Activated T-helper 1 cell treated with anti-CD3 and anti-CD28 coated beads, Interleukin-2, amount 50 U/mL, for 16 hours (primary cell): ENCODE measurements at places on chromosomes 16 and 17.
A peak's percentile ranks its signal among the peaks of the same experiment; 100 is the strongest.

- DNase-seq = no peak
Measured at GRCh38 chr17:80884811-80885210, 106.8 kb upstream of the CHMP6 start.

GRCh38 chr16:83609178-83609577 lies 198.6 kb upstream of the HSBP1 start:
- no peak for DNase-seq

- DNase-seq = peak; percentile 46
Measured at GRCh38 chr16:89828199-89828869, at the start of gene SPIRE2. Gene SPIRE2, plus strand, starts transcription at chr16:89828475. Its CDS starts 76 bp downstream, at chr16:89828551.

- no peak for DNase-seq
Measured at GRCh38 chr17:76707985-76708807, 2.6 kb downstream of the MXRA7 start.

DNA sequence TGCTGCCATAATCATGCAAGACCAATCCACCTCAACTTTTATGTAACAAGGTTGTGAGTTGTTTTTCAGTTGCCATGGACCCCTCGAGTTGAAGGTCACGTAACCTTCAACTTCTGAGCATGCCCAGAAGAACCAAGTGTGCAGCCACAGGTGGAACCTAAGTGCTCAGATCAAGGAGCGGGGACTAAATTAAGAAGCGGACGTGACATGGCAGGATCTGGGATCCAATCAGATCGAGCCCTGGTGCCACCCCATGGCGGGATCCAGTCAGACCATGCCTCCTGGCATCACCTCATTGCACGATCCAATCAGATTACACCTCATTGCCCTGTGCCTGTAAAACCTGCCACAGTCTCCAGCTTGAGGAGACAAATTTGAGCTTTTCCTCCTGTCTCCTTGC lies 204.5 kb upstream of the CDH5 start:
- no peak for DNase-seq

- no peak for DNase-seq
Measured at GRCh38 chr17:50676065-50676975, 31.4 kb downstream of the ANKRD40 start.

GRCh38 chr16:30367349-30368009 lies 2.8 kb downstream of the TBC1D10B start:
- DNase-seq = no peak

- DNase-seq = no peak
Measured at GRCh38 chr16:89288577-89288844, 71.0 kb downstream of the ZNF778 start.

DNA sequence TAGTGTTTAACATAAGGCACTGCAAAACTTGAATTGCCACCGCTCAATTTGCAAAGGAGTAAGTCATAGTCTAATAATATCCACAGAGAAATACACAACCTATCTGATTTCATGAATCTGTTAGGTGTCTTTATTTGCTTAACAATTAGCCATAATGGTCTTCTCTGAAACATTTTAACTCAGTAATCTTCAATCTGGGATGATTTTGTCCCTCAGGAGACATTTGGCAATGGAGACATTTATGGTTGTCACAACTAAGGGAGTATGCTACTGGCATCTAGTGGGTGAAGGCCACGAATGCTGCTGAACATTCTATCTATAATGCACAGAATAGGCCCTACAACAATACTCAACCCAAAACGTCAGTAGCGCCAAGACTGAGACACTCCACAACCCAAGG lies 4.3 kb downstream of the UBE2G1 start:
- no peak for DNase-seq

GRCh38 chr16:12679660-12680272 lies 123.9 kb downstream of the CPPED1 start:
- no peak for DNase-seq

DNA sequence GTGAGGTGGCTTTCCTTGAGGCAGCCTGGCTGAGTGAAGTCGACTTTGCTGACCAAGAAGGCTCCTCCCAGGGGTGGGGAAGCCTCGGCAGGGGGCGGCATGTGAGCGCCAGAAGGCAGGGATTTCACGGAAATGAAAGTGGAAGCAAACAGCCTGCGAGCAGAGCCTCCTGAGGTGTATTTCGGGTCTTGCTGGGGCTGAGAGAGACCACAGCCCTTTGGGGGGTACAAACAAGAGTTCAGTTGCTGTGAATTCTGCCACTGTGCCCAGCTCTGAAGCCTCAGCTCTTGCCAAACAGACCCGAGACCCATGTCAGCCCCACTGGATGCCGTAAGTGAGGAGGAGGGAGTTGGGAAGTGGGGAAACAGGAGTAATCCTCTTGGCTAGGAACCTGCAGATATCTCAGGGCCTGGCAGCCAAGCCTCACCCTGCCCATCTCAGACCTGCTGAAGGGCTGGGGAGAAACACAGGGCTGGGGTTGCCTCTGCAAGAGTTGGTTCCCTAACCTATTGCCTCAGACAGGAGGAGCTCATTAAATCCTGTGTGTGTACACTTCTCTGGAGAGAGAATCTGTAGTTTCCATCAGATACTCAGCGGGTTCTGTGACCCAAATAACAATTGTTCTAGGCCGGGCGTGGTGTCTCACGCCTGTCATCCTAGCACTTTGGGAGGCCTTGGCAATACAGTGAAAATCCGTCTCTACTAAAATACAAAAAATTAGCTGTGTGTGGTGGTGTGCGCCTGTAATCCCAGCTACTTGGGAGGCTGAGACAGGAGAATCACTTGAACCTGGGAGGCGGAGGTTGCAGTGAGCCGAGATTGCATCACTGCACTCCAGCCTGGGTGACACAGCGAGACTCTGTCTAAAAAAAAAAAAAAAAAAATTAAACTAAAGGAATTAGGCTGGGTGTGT lies at the start of gene IFI35:
IFI35 (plus strand) TSS at position 146 of the 913 bp plus-strand sequence; CDS start at position 310, 164 bp downstream.
- peak; percentile 77 for DNase-seq

- no peak for DNase-seq
Measured at GRCh38 chr17:79597996-79598895, 12.6 kb downstream of the RBFOX3 start.

DNA sequence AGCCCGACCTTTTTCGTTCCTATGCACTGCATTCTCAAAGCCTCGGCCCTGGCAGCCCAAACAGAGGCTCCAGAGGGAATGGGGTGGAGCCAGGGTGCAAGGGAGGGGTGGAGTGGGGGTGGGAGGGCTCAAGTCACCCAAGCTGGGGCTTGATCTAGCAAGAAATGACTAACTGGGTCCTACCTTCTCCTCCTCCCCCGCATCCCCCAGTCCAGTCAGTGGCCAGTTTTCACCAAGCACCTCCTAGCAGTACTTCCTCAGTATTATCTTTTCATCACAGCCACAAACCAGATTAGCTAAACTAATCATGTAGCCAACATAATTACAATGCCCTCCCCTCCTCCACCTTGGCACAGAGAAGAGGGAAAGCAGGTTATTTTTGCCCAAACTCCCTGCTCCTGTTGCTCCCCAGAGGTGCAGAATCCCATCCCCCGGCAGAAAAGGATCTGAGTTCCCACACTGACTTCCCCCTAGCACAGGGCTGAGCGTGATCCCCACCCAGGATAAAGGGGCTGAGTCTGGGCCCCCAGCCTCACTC lies 2.2 kb downstream of the JUP start:
- no peak for DNase-seq

DNA sequence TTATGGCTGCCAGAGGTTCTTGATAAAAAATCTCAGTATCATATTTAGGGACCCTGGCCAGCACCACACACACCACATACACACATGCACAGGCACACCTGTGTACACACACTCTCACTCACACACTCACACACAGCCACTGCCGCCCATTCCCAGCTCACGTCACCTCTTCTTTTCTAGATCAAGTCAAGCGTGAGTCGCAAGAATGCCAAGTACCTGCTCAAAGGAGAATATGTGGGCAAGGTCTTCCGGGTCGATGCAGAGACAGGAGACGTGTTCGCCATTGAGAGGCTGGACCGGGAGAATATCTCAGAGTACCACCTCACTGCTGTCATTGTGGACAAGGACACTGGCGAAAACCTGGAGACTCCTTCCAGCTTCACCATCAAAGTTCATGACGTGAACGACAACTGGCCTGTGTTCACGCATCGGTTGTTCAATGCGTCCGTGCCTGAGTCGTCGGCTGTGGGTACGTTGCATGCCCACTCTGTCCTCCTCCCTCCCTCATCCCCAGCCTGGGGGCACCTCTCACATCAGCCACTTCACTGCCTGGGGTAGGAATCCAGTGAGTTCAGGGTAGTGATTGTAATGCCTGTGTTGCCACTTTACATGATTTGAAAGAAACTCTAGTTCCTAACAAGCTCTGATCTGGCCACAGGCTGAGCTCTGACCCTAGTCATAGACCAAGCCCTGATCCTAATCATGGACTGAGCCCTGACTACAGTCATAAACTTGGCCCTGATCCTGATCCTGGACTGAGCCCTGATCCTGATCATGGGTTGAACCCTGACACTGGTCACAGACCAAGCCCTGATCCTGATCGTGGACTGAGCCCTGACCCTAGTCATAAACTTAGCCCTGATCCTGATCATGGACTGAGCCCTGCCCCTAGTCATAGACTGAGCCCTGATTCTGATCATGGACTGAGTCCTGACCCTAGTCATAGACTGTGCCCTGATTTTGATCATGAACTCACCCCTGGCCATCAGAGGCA lies 20.4 kb downstream of the CDH5 start:
- no peak for DNase-seq

DNA sequence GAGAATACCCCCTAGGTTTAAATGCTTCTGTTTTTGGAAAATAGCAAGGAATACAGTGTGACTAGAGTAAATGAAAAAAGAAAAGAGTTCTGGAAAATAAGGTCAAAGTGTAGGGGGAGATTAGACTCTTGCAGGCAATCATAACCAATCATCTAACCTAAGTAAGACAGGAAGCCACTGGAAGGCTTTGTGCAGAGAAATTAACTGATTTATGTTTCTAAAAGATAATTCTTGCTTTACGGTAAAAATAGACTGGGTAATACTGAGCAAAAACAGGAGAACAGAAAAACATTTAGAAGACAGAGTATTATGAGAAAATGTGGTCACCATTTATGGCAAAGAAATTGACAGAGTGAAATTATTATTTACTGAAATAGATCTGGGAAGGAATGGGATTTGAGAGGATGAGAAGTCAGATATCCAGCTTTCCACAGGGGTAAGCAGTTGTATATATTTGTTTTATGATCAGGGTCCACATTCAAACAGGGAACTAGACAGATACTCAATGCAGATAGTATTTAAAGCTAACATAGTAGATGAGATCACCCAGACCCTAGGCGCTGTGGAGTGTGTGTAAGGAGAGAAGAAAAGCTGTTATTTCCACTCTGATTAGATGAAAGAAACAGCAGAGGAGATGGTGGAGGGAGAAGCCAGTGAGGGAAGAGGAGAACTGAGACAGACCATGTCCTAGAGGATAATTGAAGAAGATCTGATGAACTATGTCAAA lies 1225.3 kb downstream of the CDH11 start:
- no peak for DNase-seq

- DNase-seq = no peak
Measured at GRCh38 chr17:79007504-79008381, 1.8 kb downstream of the CANT1 start.

DNA sequence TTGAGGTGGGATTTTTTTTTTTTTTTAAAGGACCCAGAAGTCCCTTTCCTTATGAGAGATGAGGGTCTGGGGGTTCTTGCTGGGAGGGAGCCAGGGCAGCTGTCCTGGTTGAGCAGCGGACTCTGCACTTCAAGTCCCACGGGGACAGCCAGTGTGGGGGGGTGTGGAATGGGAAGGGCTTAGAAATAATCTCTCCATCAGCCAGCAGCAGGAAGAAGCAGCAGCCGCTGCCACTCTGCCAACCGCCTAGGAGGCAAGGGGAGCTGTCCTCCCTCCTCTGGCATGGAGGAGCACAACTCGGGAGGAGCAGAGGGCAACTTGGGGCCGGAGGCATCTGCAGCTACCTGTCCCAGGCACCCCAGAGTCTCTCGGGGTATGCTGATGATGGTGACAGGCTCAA lies at the start of gene KCNG4:
KCNG4 (minus strand) TSS at position 104 of the 400 bp plus-strand sequence. CDS start 2,527 bp downstream, outside the sequence.
- no peak for DNase-seq

- no peak for DNase-seq
Measured at GRCh38 chr17:74404789-74405188, 27.1 kb upstream of the GPRC5C start.

GRCh38 chr17:31869797-31870568 lies 10.9 kb upstream of the COPRS start:
- no peak for DNase-seq

DNA sequence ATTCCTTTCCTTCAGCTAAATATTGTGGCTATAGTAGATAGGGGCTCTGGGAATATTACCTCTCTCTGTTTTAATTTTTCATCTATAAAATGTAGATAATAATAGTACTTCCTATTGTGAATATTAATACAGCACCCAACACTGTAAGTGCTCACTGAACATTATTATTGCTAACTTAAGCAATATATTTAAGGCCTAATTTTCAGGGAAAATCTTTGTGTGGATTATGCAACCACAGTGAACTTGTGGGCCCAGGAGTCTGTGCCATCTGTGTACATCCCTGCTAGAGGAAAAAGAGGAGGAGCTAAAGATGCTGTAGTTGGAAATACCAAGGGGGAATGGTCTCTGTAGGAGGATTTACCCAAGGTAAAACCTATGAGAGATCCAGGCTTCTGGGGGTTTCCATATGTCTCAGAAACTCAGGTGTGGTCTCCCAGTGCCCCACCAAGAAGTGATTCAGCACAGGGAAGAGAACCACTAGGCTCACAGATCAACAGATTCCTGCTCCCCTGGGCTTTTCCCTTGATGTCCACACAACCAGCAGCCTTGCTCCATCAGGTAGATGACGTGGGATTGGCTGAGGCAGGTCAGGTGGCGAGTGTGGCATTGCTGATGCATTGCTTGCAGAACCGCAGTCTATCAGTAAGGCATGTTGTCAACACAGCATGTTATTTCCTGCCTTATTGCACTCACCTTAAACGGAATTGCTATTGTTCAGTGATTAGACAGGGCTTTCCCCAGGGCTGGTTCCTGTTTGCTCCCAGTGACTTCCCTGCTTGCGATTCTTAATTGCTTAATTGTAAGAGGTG lies 1.6 kb upstream of the N4BP1 start:
- DNase-seq = peak; percentile 66

GRCh38 chr17:9148905-9149525 lies 127.7 kb downstream of the NTN1 start:
- DNase-seq = no peak

- no peak for DNase-seq
Measured at GRCh38 chr16:11326084-11326736, 19.0 kb upstream of the RMI2 start.

DNA sequence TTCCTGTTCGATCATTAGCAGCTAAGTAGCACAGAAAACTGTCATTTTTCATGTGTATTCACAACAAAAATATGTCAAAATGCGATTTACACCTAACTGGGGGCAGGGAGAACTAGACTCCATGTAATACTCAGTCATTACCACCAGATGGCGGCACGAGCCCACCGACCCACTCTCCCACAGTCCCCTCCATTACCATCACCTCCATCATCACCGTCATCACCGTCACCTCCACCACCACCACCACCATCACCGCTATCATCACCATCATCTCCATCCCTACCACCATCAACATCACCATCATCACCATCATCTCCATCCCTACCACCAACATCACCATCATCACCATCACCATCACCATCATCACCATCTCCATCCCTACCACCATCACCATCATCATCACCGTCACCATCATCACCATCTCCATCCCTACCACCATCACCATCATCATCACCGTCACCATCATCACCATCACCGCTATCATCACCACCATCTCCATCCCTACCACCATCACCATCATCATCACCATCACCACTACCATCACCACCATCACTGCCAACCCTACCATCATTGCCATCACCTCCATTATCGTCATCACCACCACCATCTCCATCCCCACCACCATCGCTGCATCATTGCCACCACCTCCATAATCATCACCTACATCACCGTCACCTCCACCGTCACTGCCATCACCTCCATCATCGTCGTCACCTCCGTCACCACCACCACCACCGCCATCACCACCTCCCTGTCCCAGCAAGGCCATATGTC lies 14.4 kb downstream of the NDUFAF8 start:
- peak; percentile 41 for DNase-seq
